Esophagus muscularis mucosa (tissue), 4 donors: ENCODE measurements at places on chromosomes 16 and 17. TPM values are rescaled to one million over a fixed set of nuclear protein-coding genes. Genes with fewer than 3 reads are reported as not detected.

- no peak for DNase-seq
Observed at GRCh38 chr16:27110524-27110896, 43.8 kb downstream of the C16orf82 start.

- DNase-seq: no peak
Observed at GRCh38 chr17:31492880-31493655, 101.6 kb downstream of the RAB11FIP4 start.

- peak; percentile 84 for DNase-seq
Observed at GRCh38 chr16:9845661-9846361, 336.4 kb downstream of the GRIN2A start.

GRCh38 chr17:80384078-80384960 is 30.6 kb upstream of the ENDOV start:
- no peak for DNase-seq

DNA sequence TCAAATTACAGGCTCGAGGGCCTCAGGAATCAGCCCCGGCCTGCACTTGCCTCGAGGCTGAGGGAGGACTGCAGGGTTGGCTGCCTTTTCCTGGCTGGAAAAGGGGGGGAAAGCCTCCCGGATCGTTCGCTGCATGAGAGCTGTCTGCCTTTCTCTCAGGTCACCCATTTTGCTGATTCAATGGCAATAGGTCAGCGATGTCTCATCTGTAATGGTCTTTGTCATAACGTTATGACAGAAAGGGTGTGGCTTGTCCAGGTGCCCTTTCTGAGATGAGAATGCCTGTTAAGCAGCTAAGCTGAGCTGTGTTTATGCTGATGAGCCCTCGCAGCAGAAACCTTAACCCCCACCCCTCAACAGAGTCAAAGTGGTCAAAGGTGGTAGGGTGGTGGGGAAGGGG is 81.8 kb downstream of the AKAP1 start:
- DNase-seq: no peak

DNA sequence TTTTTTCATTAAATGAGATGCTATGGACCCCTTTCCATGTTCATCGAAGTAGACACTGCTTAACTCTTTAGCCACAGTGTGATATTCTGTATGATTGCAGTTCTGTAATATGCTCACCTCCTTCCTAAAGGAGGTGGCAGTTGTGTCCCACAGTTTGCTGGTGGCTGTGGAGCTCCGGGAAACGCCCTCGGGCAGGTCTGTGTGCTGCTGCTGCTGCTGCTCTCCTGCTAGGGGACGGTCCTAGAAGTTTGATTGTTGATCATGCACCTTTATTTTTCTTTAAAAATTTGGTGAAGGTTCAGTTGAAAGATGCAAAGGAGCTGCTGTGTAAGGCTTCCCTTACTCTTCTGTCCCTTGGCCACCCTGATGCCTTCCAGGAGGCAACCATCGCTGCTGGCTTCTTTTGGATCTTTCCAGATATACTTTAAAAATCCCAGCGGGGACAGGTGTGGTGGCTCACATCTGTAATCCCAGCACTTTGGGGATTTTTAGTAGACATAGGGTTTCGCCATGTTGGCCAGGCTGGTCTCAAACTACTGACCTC is 8.4 kb upstream of the CLEC18A start:
- no peak for DNase-seq

DNA sequence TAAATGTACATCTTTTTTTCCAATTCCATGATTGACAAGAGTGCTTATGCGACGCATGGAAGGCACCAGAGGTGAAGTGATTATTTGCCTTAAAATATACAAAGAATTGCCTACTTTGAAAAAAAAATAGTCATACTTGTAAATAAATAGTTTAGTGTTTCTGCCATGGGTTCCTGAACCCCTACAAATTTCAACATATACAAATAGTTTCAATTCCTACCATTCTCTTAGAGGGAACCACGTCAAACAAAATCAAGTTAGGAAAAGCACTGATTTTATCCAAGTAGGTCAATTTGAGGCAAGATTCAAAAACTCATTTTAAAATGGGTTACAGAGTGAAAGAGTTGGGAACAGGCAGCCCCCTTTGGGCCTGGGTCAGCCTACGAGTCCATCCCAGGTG is 11.7 kb downstream of the CMTM3 start:
- DNase-seq: no peak

DNA sequence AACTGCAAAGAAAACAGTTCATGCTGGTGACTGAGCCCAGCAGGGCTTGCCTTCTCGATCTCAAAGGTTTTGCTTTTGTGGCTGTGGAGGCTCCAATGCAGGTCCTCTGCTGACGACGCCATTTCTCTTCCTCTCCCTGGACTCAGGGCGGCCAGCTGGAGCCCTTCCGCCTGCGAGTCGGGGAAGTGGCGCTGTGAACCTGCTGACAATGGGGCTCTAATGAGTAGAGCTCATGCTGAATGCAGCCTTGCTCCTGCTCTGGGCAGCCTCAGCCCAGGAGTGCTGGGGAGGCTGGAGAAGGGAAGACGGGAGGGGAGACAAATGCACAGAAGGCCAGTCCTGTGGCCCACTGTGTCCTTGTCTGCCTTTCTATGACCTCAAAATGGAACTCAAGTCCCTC is 43.8 kb downstream of the VAC14 start:
- no peak for DNase-seq

DNA sequence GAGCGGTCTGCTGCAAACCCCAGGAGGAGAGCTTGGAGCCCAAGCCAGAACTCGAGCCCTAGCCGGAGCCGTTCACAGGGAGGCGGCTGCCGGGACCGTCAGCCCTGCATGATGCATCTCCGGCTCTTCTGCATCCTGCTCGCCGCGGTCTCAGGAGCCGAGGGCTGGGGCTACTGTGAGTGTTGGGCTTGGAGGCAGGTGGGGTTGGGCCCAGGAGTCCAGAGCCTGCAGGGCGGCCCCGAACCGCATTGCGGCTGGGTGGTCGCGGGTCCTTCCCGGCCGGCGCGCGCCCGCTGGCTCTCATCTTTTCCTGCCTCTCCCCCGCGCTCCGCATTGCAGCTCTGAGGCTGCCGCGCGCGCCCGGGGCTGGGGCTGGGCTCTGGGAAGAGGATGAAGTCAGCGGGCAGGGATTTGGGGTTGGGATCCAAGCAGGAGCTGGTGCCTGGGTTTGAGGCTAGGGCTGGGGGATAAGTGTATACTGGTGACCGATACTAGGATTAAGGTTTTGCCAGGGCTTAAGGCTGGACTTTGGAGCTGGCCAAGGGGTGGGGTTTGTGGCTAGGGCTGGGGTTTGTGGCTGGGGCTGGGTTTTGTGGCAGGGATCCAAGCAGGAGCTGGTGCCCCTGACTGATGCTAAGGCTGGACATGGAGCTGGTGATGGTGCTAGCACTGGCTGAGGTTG is 532 bp downstream of the CNTNAP1 start:
- no peak for DNase-seq

GRCh38 chr16:15044286-15044685 is 11.6 kb downstream of the NTAN1 start:
- no peak for DNase-seq

GRCh38 chr17:45361451-45361850 is 44.6 kb upstream of the MAP3K14 start:
- no peak for DNase-seq

GRCh38 chr17:40443196-40443987 is at the start of gene IGFBP4:
Gene IGFBP4 (plus strand): TSS chr17:40443450. CDS start chr17:40443736, 286 bp downstream.
- no peak for DNase-seq

DNA sequence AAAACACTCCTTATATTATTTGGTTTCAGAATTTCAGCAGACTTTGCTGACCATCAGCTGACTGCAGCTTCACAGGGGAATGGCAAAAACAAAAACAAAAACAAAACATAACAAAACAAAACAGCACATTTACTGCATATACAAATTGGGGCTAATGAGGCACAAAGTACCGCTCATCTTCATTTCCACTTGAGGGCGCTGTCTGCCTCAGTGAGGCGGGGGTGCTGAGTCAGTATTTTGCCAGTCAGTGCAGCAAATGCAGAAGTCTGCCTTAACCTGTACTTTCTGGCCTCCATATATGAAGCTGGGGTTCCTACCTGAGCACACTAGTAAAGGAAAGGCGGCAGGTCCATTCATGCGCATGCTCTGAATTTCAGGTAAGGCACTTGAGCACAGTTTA is 13.5 kb upstream of the DYNLRB2 start:
- no peak for DNase-seq

- DNase-seq: no peak
Observed at GRCh38 chr17:77404812-77405581, 264.2 kb downstream of the SEC14L1 start.

- DNase-seq: no peak
Observed at GRCh38 chr17:29434550-29434949, 44.4 kb downstream of the TAOK1 start.

GRCh38 chr16:80981103-80981502 is 25.6 kb downstream of the CMC2 start:
- no peak for DNase-seq

DNA sequence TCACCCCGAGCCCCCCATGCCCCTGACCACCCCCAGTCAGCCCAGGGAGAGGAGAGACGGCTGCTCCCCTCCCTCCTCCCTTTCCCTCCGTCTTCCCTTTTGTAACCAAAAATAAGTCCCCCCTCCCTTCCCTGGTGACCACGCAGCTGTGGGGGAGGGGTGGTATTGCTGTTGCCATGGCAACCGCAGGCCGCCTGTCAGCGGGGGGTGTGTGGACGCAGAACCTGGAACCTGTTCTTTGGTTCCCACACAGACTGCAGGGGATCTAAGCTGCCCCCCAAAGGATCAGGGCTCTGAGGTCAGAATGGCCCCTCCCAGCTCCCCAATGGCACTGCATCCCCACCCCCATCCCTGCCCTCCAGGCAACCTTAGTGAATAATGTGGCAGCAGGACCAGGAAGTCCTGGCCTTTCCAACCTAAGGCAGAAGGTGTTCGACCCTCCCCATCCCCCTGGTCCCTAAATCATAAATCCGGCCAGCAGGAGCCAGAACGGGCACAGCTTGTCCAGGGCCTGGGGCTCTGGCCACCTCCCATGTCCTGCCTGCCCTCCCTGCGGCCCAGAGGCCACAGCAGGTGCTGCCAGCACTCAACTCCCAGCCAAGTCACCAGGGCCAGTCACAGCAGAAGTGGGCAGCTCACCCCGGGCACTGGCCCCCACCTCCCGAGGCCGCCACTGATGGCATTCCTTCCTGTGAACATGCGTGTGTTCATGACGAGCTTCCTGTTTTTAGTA is 12.0 kb downstream of the CA4 start:
- no peak for DNase-seq

CCDC144A gene
- 7.5 TPM for total RNA-seq

MT1X gene
- 714 TPM for total RNA-seq

CNTNAP4 gene
- 2.0 TPM for total RNA-seq

FBXW10 gene
- total RNA-seq: not detected

NME1 gene
- 32.3 TPM for total RNA-seq

ITGB4 gene
- total RNA-seq: 39.3 TPM

PIRT gene
- total RNA-seq: 3.5 TPM

SRCIN1 gene
- 2.2 TPM for total RNA-seq

CHST6 gene
- total RNA-seq: 0.33 TPM

KRT25 gene
- total RNA-seq: not detected

SGSH gene
- total RNA-seq: 19.4 TPM
